ENCODE measurements at places on chromosomes 12 and 14.
A peak's percentile ranks its signal among the peaks of the same experiment; 100 is the strongest.

- DNase-seq: no peak
Observed at GRCh38 chr12:14289601-14290000, 75.9 kb upstream of the ATF7IP start.

GRCh38 chr12:54161481-54162437 lies 27.0 kb downstream of the SMUG1 start:
- DNase-seq: no peak

DNA sequence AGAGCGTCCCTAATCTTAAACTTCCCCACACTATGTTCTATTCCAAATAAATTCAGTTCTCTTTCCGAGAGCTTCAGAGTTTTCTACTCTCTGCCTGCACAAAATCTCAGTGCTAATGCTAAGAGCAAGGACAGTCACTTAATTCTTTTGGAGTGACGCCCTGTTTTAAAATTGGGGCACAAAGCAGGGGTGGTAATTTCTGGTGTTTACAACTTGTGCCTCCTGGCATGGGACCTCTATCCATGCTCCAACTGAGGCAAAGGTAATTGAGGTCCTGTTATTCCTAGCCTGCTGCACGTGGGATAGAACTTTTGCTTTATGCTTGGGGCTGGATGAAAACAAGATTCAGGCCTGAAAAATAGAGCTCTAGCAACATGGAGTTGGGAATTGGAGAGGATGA lies 22.9 kb downstream of the C12orf50 start:
- DNase-seq: no peak

DNA sequence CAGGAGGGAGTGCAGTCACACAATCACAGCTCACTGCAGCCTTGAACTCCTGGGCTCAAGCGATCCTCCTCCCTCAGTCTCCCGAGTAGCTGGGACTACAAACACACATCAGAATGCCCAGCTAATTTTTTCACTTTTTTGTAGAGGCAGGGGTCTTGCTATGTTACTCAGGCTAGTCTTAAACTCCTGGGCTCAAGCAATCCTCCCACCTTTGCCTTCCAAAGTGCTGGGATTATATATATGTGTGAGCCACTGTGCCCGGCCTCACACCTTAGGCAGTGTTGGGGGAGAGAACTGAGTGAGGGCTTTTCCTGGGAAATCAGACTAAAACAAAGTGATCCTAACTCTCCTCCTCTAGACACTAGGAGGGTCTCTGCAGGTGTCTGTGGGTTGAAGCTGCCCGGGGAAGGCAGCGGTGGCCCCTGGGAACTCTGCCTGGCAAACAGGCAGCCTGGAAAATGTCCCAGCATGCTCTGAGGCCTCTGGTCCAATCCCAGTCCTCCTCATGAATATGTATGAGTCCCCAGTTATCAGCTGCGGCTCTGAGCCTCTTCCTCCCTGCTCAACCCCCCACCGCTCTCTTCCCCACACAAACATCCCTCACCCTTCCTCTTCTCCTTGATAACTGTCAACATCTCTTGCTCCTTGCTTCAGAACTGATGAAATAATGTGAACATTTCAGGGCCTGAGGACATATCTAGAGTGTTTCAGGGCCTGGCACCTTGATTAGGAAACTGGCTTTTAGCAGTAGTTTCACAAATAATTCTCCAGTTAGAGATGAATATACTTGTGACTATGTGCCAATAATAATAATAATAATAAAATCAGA lies 7.9 kb upstream of the NAA25 start:
- DNase-seq: peak; percentile 89

- DNase-seq: no peak
Observed at GRCh38 chr12:86748894-86749293, 492.7 kb upstream of the MGAT4C start.

- DNase-seq: no peak
Observed at GRCh38 chr12:16008421-16008824, 97.3 kb downstream of the DERA start.

GRCh38 chr12:96425951-96426350 lies 25.7 kb upstream of the CDK17 start:
- no peak for DNase-seq

DNA sequence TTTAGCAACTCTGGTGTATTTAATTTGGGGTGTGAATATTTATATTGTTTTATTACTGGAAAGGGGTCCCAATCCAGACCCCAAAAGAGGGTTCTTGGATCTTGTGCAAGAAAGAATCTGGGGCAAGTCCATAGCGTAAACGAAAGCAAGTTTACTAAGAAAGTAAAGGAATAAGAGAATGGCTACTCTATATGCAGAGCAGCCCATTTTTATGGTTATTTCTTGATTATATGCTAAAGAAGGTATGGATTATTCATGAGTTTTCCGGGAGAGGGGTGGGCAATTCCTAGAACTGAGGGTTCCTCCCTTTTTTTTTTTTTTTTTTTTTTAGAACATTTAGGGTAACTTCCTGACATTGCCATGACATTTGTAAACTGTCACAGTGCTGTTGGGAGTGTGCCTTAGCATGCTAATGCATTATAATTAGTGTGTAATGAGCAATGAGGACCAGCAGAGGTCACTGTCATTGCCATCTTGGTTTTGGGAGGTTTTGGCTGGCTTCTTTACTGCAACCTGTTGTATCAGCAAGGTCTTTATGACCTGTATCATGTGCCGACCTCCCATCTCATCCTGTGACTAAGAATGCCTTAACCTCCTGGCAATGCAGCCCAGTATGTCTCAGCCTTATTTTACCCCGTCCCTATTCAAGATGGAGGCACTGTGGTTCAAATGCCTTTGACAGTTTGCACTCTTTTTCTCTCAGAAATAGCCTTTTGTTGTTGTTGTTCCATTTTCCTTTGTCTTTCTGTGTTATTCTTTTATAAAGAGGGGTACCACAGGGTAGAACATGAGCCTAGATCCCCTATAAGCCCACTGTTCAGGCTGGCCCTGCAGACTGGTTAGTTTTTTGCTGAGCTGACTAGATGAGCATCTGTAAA lies 75.5 kb upstream of the DCD start:
- DNase-seq: no peak

GRCh38 chr12:64323476-64324225 lies 66.9 kb downstream of the C12orf56 start:
- DNase-seq: no peak

GRCh38 chr12:69529021-69529420 lies 56.2 kb upstream of the CCT2 start:
- no peak for DNase-seq

DNA sequence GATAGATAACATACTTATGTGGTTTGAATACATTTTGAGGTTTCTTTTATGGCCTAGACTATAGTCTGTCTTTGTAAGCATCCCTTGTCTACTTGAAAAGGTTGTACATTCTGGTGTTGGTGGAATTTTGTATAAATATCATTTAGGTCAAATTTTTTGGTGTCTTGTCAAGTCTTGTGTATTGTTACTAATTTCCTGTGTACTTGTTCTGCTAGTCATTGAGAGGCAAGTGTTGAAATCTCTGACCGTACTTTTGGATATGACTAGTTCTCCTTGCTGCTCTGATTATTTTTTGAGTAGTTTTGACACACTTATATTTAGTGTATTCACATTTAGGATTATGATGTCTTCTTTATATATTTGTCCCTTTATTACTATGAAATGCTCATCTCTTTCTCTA lies 219.6 kb downstream of the CCDC91 start:
- no peak for DNase-seq

DNA sequence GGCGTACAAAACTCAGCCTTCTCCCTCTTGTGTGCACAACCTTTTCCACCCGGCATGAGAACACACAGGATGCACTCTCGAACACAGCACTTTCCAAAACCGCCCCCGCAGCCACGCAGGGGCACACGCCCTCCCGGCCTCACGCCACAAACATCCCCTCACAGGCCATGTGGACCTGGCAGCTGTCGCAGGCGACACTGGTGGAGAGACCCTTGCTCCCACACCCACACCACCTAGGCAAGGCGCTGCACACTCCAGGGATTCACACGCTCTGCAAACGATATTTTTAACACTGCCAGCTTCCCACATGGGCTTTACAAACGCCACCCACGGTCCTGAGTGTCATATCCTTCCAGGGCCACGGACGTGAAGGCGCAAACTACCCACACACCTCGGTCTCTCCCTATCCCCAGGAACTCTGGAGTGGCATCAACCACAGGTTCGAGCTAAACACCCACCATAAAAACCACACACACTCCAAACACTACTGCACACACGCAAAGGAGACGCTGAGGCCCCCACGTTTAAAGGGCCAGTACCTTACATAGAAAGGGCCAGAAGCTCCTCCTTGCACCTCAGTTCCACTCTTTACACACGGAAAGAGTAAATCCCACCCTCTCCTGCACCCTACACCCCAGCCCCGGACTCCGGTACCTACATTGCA lies 12.4 kb upstream of the ITGB7 start:
- no peak for DNase-seq

DNA sequence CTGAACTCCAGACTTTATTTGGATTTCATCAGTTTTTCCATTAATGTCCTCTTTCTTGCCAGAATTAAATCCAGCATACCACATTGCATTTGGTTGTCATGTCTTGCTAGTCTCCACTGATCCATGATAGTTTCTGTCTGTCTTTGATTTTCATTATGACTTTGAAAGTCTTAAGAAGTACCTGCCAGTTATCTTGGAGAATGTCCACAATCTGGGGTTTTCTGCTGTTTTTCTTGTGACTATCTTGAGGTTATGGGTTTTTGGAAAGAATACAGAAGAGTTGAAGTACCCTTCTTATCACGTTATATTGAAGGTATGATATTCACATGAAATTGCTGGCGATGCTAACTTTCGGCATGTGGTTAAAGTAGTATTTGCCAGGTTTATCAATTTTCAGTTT lies 282.3 kb upstream of the PRICKLE1 start:
- no peak for DNase-seq

DNA sequence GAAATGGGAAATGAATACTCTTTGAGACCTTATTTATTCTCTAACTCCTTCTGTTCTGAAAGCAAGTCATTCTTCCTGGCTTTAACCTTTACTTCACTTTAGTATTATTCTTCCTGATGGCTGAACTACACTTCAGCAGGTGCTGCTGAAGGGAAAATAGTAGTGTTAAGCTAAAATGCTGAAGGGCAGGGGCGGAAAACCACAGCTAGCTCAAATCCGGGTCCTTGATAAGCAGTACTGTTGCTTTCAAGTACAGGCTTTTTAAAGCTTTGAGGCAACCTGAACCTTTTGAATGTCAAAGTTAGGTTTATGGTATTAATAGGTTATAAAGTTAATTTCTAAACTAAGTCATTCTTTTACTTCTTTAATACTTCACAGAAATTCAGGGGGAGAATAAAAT lies 10.7 kb downstream of the CCDC196 start:
- DNase-seq: no peak

DNA sequence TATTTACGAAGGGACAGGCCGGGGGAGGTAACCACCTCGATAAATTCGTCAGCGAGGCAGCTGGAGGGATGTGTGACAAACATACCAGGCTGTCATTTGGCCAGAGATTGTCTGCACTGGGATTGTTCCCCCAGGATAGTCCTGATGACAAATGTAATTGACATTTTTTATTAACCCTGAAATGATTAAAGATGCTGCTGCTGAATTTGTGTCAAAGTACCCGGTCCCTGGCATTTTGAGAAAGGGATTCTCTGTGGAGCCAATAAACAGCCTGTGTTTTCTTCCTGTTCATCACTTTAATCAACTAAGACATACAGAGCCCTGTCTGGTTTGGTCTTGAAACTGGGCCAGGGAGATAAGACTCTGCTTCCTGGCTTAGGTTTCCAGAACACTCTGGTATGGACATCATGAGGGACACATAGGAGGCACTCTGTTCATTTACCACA lies 117.6 kb downstream of the SLC25A47 start:
- no peak for DNase-seq

DNA sequence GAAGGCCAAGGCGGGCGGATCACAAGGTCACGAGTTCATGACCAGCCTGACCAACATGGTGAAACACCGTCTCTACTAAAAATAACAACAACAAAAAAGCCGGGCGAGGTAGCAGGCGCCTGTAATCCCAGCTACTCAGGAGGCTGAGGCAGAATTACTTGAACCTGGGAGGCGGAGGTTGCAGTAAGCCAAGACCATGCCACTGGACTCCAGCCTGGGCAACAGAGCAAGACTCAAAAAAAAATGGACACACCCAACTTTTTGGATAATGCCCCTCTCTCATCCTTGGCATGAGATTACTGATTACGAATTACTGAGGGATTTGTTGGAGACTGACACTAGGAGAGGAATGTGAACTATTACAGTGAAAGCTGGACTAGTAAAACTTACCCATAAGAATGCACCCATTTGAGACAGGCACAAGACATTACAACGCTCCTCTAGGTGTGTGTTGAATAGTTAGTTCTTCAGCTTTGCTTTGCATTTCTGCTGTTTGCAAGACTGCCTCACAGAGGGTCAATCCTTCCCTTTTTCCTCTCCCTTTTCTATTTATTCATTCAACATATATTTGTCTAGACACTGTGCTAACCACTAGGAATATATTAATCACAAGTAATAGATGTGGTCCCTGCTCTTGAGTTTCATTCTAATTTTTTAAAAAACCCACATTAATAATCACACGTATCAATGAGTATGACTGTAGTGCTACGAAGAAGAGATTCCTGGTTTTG lies 46.0 kb upstream of the OR5AU1 start:
- DNase-seq: no peak

DNA sequence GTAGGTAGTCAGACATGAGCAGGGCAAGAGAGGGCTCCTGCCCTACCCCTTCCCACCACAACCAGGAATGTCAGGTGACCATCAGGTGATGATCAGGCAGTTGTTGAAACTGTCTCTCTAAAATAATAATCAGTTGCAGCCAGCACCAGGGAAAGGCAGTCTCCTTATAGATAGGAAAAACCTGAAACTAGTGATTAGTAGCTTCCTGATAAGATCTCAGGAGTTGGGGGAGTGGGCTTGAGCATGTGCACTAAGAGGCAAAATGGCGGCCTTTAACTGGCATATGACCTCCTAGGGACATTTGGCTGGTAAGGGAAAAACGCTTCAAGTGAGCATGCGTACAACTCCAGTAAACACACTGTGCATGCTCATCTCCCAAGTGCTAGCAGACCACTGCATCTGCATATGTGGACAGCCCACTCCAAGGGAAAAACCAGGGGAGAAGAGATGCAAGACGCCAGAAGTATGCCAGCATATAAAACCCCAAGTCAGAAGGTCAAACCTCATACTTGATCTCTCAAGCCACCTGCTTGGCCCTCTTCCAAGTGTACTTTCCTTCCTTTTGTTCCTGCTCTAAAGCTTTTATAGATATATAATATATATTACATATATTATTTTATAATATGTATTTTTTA lies 37.1 kb downstream of the TGFB3 start:
- DNase-seq: no peak

DNA sequence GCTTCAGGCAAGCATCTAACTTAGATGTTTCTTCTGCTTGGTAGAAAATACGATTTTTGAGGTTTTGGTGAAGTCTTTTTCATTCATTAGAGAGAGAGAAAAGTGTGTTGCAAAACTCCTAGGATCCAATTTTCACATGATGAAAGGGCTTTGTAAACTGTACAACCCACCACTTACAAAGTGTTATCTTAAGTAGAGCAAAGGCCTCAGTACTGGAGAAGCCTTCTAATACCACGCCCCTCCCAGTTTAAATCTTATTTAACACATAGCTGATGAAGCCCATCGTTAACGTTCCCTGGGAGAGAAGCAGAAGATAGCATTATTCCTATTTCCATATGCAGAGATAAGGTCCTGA lies 869 bp downstream of the APOLD1 start:
- DNase-seq: no peak

GRCh38 chr12:53596920-53597363 lies 29.2 kb downstream of the ATF7 start:
- no peak for DNase-seq
